Skin of body (tissue), 3 donors: ENCODE measurements at places on chromosomes 3 and 15.

DNA sequence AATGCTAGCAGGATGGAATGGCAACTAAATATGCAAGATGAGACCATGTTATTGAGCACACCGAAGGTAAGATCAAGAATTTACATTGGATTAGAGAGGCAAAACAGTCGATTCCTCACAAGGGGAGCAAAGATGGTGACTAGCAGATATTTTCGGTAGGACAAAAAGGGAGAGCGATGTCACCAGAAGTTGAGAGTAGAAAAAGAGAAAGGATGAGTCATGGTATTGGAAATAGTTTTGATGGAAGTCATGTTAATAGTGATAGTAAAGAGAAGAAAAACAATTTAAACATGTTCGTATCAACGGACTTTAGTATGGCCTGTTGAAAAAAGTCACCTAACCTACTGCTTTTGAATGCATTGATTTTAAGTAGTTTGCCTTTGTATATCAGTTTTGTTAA lies 55.0 kb downstream of the UBE2E2 start:
- DNase-seq: no peak

DNA sequence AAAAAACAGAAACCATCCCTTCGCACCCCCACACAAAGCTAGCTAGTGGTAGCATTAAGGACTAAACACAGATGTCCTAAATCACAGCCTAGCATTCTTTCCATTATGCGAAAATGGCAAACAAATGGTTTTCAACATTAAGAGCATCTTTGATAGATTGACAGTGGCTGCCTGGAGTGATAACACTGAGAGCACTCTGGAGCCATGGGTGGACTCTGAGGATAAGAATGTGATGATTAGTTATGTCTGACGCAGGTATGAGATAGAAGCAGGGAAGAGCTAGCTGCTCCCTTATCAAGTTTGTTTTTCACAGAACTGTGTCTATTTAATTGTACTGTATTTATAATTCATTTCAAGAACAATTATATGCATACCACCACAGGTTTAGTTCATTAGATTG lies 142.9 kb downstream of the PDZRN3 start:
- peak; percentile 33 for DNase-seq

DNA sequence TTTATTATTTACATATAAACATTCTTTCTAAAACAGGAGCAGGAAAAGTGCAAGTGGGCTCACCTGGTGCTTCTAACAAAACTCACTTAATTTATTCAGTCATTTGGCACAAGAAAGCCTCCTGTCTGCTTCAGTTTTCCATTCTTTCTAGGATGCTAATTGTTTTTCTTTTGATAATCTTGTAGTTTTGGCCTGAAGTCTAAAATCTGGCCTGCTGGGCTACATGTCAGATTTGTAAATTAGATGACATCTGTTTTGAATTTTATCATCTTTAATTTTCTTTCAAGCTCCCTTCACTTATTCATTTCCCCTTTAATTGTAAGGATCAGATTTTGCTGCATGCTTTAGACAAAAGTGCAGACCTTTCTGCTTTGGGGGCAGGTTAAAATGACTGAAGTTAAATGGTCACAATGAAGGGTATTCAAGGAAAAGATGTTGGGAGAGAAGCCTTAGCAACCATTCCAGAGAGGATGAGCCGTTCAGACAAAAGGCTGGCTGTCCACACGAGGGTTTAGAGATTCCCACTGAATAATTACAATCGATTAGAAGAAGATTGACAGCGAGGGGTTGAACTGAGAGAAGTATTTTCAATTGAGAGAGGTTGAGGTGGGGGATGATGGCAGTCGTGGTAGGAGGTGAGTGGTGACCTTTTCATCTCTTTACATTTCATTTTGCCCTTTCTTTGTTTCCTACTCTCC lies 59.9 kb upstream of the PTX3 start:
- DNase-seq: peak; percentile 33

- no peak for DNase-seq
These were observed 190.6 kb downstream of the TCF12 start for GRCh38 chr15:57109005-57109404.

DNA sequence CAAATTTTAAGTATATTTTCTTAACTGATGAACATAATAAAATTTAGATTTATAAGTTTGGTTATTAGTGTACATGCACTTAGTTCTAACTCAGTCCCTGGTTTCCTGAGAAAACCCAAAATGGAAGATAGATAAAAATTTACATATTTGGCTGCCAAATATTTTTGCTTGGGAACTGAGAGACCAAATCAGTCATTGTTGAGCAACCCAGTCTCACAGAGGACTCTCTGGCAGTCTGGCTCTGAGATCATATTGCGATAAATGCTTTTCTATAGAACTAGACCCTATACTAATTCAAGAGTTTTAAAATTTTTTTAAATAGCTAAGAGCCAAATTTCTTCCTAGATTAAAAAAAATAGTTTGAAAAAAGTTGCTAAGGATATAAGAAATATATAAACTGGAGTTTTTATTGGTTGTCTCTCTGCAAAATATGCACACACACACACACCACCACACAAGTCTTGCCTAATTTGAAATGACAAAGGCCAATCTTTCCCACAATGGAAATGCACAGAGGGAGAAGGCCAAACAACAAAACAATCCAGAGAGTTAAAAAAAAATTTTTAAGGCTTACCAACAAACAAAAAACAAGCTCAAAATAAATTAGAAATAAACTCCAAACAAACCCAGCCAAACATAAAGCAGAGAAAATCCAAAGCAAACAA lies 259.5 kb downstream of the MECOM start:
- DNase-seq: no peak
